ENCODE measurements at places on chromosomes 13 and 19.

DNA sequence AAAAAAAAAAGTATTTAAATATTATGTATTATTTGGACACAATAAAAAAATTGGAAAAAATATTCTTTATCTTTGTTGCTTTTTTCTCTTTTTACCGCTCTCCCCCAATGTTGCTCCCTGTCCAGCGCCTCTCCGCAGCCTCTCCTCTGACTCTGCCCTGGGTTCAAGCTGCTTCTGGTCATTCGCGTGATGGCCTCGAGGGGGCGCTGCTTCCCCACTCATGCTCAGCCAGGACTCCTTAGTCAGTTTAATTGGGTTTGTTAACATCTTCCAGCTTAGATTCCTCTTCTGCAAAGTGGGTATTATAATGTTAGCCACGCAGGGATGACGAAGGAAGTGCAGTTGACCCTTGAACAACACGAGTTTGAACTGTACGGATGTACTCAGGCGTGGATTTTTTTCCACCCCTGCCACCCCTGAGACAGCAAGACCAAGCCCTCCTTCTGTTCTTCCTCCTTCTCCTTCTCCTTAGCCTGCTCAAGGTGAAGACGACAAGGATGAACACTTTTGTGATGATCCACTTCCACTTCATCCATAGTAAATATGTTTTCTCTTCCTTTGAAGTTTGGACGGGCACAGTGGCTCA, 4.9 kb upstream of the NWD1 start:
- peak; percentile 12 for DNase-seq

- DNase-seq, result no peak
Observed at GRCh38 chr19:56980906-56981305, 138.9 kb upstream of the USP29 start.

DNA sequence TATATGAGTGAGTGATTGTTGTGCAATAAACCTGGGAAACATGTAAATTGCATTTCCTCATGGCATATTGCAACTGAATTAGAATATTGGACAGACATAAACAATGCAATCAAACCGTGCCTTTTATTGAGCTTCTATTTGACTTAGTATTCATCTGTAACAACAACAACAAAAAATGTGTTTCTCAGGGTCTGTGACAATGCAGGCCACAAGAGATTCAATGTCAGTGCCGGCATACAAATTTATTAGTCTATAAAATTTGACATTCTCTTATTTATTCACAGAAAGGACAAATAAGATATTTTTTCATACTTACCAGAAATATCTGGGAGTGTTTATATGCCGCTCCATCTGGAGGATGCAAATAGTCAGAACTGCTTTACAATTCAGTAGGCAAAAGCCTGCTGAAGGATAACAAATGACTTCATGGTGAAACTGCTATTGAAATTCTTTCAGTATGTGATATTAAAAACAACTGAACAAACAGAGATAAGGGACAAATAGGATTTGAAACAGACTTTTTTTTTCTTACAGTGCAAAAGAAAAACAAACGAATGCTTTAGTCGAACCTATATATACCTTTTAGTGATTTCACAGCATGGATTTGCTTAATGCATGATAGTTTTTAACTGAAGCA, 77.2 kb downstream of the DACH1 start:
- no peak for DNase-seq

GRCh38 chr13:25171517-25172302, at the start of gene AMER2:
AMER2 (minus strand) TSS chr13:25172288; CDS start chr13:25171619, 669 bp downstream.
- no peak for DNase-seq
